ENCODE measurements at places on chromosomes 4 and X.

DNA sequence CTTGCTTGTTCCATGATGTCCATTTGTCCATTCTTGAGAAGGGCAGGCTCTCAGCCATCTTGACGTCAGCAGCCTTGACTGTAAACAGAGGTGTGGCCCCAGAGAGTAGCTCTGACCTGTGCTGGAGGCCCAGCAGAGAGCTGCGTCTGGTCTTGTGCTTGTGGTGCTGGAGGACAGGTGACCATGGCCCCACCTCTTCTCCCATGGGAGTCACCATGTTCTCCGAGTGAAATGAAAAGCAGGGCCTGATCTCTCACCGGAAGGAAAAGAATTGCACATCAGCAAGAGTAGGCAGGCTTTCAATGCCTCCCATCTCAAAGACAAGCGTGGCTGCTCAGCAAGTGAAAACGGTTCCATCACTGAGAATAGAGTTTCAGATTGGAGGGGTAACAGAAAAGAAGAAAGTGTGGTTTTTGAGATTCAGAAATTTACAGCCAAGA, 11.5 kb downstream of the PARM1 start:
- no peak for DNase-seq

- no peak for DNase-seq
Observed at GRCh38 chr4:37879365-37879764, 11.5 kb upstream of the TBC1D1 start.

- DNase-seq, result no peak
Observed at GRCh38 chrX:100072336-100072735, 337.7 kb downstream of the PCDH19 start.

GRCh38 chr4:74523096-74523495, 78.2 kb downstream of the AREG start:
- DNase-seq, result no peak

DNA sequence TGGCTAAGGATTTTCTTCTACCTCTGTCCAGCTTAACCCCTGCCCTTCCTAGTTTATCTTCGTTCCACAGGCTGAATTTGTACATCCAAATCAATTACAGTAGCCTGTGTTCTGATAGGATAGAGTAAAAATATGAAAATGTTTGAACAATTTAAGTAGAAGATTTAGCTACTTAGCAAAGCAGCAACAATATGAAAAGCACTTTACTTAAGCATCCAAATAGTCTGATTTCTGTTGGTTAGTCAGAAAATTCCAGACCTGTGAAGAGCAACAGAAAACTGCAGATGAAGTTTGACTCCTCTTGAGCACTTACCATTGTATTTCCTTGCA, 2.0 kb downstream of the ARSJ start:
- DNase-seq, result no peak

DNA sequence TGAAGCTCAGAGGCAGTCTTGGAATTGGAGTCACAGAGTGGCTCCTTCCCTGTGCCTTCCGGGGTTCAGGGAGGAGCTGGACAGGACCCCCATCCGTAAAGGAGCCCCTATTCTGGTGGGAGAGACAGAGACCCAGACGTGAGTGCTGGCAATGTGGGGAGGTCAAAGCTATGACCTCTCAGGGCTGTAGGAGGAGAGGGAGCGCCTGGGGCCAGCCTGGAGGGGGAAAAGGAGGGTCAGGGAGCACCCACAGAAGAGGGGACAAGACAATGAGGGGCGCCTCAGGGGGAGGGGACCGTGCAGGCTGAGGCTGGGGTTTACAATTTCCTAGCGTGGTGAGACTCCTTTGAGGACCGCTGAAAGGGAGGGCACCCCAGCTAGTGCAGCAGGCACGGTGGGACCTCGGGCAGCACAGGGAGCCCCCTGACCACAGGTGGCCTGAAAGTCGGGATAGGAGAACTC, 97.9 kb upstream of the LRPAP1 start:
- DNase-seq, result no peak

GRCh38 chrX:134969726-134970125, 21.1 kb upstream of the SMIM10 start:
- peak; percentile 72 for DNase-seq

DNA sequence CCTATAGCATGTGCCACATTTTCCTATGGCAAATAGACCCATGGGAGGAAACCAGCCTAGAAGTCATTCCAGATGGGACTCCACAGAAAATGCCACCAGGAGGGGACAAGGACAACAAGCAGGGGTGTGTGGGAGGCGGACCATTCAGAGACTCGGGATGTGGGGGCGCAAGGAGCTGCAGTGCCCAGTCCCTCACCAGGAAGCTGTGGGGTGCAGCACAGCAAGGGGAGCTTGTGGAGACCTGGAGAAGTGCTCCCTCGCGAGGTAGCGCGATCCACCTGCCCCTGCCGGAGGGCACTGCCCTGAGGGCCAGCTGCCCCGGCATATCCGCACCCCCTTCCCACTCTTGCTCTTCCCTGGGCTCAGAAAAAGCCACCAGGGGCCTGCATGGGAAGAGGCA, 45.5 kb upstream of the C4orf50 start:
- DNase-seq, result no peak

GRCh38 chrX:31099536-31100090, 27.8 kb upstream of the FTHL17 start:
- no peak for DNase-seq

DNA sequence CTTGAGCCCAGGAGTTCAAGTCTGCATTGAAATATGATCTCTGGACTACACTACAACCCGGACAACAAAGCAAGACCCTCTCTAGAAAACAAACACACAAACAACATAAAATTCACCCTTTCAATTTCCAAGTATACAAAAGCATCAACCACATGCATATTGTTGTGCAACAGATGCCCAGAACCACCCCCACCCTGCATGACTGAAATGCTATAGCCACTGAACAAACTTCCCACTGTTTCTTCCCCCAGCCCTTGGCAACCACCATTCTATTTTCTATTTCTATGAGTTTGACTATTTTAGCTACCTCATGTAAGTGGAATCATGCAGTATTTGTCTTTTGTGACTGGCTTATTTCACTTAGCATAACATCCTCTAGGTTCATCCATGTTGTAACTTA, 14.2 kb upstream of the C4orf51 start:
- DNase-seq, result no peak

DNA sequence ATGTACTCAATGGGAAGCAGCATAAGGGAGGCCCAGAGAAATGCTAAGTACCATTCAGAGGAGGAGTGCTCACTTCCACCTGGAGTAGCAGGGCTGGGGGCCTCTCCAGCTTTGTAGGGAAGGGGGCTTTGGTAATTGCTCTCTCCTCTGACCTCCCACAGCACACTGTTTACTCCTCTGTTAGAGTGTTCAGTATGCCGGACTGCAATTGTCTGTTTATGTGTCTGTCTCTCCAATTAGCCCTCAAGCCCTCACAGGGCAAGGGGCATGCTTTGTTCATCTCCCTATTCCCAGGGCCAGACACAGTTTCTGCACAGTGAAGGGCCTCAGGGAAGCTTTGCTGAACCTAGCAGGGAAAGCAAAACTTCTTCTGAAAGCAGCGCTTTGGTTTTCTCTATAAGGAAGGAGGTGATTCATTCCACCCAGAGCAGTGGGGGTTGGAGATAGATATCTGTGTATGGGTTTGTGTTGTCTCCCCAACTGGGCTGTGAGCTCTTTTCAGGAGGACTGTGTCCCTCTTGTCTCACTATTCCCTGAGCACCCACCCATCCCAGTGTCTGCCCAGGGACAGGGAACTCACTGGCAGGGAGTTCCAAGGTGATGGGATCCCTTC, 50.0 kb upstream of the VMA21 start:
- no peak for DNase-seq

- DNase-seq, result peak; percentile 61
Observed at GRCh38 chr4:7792616-7793015, 147.0 kb downstream of the AFAP1 start.

- no peak for DNase-seq
Observed at GRCh38 chrX:136542281-136542680, 10.3 kb downstream of the VGLL1 start.

GRCh38 chr4:119750771-119751170, 122.2 kb upstream of the PDE5A start:
- no peak for DNase-seq

GRCh38 chr4:172758586-172759340, 409.8 kb upstream of the GALNT7 start:
- peak; percentile 44 for DNase-seq

GRCh38 chr4:10102474-10103332, 13.9 kb downstream of the WDR1 start:
- no peak for DNase-seq

DNA sequence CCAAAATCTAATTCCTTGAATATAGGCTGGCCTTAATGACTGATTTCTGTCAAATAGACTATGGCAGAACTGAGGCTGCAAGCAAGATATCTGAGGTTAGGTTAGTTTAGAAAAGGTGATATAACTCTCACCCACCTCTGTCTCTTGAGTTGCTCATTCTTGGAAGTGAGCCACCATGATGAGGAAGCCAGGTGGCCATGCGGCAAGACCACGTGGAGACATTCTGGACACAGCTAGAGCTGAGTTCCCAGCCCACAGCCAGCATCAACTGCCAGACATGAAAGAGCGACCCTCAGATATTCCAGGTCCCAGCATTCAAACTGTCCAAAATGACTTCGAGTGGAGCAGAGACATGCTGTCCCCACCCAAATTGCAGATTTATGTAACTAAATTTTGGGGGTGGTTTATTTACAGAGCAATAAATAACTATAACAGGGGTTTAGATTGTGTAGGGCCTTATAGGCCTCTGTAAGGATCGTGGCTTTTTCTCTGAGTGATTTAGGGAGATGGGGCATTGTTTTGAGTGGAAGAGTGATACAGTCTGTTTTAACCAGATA, 33.7 kb downstream of the USP53 start:
- DNase-seq, result no peak

GRCh38 chr4:6556263-6556662, 18.7 kb upstream of the MAN2B2 start:
- DNase-seq, result no peak

DNA sequence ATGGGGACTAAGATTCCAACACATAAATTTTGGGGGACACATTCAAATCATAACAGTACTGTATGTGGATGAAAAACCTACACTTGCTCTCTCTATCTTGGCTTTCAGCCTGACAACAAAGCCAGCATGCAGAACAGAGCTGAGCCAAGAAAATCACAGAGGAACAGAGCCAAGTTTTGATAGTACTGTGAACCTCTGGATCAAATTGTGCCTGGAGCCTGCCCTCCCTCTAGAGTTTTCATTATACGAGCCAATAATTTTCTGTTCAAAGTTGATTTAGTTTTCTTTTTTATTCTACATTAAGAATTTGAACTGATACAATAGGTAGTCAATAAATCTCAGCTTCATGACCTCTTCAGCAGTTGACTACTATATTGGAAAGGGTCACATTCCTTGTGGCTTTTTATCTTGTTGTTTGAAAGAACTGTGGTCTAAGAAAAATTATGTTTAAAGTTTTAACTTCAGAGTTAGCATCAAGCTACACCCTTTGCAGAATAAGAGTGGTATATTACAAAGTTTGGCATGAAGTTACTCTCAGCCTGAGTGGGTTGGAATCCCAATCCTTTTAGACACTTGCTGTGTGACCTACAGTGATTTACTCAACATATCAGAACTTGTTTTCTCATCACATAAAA, 31.1 kb downstream of the GRID2 start:
- peak; percentile 1 for DNase-seq

DNA sequence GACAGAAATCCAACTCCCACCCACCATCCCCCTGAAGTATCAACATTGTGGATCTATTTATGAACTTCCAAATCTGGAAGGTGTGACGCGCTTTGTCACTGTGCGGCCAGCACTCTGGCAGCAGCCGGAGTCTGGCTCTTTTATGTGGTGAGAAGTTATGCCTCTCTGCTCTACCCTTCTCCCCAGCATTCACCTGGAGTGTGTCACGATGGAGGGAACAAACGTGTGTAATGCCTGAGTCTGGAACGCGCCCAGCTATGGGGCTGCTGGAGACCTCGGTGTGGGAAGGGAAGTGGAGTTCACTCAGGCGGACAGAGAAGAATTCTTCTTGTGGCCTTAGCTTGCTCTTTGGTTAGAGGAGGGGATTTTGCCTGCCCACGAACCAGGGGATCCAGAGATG, 222.1 kb upstream of the RPL34 start:
- DNase-seq, result no peak

DNA sequence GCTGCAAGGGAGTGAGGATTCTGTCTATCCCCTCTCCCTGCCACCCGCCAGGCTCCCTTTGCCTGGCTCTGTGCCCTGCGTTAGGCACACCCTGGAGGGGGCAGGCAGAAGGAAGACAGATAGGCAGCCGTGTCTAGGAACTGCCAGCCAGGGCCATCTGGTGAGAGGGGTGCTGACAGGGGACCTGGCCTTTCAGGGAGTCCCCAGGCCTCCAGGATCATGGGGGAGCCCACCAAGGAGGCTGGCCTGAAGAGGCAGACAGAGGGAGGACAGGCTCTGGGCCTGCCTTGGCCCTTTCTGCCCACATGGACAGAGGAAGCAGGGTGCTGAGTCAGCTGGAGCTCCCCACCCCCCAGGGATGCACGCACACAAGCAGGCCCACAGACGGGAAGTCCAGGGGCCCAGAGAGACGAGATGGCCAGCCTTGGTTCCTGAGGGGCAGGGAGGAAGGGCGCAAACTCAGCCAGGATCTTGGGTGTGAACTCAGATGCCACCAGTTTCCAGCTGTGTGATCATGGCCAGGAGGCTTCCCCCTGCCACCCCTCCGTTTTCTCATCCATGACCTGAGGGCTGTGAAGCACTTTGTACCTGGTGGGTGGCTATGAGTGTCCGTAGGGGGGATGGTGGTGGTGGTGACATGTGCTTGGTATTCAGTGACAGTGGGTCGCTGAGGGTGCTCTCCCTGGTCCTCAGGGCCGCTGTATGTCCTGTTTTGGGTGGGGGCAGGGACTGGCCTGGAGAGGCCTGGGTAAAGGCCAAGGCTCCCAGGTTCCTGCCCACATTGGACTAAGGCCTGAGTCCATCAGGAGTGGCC, 1.8 kb downstream of the SH3BP2 start:
- DNase-seq, result peak; percentile 74

DNA sequence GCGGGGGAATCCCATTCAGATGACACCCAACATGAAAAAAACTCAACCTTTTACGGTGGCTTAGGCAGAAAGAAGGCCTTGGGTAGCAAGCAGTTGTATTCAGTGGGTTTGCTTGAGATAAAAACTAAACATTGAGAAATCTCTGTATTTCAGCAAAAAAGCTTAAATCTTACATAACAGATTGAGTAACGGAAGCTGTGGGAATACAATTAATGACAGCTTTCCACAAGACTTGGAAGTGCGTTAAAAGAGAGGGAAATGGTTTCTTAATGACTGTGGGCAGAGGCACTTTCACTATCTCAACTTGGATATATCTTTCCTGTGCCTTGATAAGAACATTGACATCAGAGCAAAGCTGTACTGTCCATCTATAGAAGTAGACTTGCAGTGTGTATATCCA, 418.5 kb upstream of the HS3ST1 start:
- no peak for DNase-seq

GRCh38 chr4:909821-910220, 22.3 kb downstream of the GAK start:
- no peak for DNase-seq

DNA sequence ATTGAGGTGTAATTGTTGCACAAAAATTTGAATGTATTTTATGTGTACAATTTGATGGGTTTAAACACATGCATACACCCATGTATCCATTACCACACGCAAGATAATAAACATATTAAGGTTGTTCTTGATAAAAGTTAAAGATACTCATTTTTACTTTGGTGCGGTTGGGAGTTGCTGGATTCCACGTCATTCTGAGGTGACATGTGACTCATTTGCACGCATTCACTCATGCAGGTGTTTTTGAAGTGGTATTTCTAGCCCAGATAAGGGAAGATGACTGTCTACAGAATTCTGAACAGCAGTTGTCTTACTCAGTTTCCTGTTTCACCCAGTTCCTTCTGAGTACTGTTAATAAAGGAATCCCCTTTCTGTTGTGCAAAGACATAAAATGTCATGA, 142.0 kb downstream of the RTL3 start:
- DNase-seq, result no peak

- no peak for DNase-seq
Observed at GRCh38 chr4:174037631-174038030, 245.8 kb downstream of the FBXO8 start.

- no peak for DNase-seq
Observed at GRCh38 chr4:142034101-142034500, 397.7 kb downstream of the IL15 start.
